B cell (primary cell): ENCODE measurements at places on chromosomes 16 and 17. TPM values are rescaled to one million over a fixed set of nuclear protein-coding genes. Genes with fewer than 3 reads are reported as not detected.

DNA sequence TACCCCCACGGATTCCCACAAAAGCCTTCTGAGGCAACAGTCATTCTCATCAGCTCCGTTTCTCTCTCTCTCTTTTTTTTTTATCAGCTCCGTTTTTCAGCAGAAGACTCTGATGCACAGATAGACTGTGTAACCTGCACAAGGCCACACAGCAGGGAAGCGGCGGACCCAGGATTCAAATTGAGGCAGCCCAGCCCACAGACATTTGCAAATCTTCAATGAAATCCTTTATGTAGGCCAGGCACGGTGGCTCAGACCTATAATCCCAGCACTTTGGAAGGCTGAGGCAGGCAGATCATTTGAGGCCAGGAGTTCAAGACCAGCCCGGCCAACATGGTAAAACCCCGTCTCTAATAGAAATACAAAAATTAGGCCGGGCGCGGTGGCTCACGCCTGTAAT is 2.4 kb upstream of the MEOX1 start:
- no peak overlapping the region for H3K27ac ChIP-seq
- H3K27me3 ChIP-seq = peaks cover 20% of the 10 kb centered on the region
- H3K4me3 ChIP-seq = no peak overlapping the region
- DNase-seq = no peak
- H3K4me1 ChIP-seq = no peaks in the 10 kb centered on the region

The KRT16 gene
- total RNA-seq = not detected in 2 replicates

GRCh38 chr16:80971819-80972218 is 34.9 kb downstream of the CMC2 start:
- H3K27me3 ChIP-seq = no peaks in the 10 kb centered on the region
- H3K27ac ChIP-seq = no peak overlapping the region
- H3K4me3 ChIP-seq = no peak overlapping the region
- no peak for DNase-seq
- H3K4me1 ChIP-seq = no peaks in the 10 kb centered on the region

The CA4 gene
- not detected in 2 replicates for total RNA-seq

- no peaks in the 10 kb centered on the region for H3K27me3 ChIP-seq
- no peak overlapping the region for H3K4me3 ChIP-seq
- no peaks in the 10 kb centered on the region for H3K36me3 ChIP-seq
- H3K27ac ChIP-seq = no peak overlapping the region
Measured at GRCh38 chr16:65916995-65917394, 449.5 kb upstream of the CDH5 start.

The GAST gene
- not detected in 2 replicates for total RNA-seq

The SMIM36 gene
- total RNA-seq = not detected in 2 replicates

The SDR42E2 gene
- total RNA-seq = 0.27 and 0.62 TPM in 2 replicates

DNA sequence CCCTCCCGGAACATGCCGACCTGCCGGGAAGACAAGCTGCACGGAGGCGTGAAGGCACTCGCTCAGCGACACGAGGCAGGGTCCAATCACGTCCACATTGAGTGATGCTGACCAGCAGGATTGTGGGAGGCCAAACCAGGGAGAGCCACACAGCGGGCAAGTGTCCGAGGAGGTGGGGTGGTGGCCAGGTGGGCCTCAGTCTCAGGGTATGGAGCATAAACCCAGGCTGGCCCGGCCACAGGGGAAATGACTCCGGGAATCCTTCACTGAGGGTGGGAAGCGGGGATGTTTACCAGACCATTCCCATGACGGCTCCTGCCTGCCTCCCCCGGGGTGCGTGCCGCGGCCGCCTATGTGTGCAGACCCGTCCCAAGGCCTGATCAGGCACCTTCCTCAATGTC is 62.5 kb downstream of the RPH3AL start:
- DNase-seq = no peak
- no peaks in the 10 kb centered on the region for H3K36me3 ChIP-seq
- no peaks in the 10 kb centered on the region for H3K4me1 ChIP-seq
- no peak overlapping the region for H3K27ac ChIP-seq
- no peaks in the 10 kb centered on the region for H3K27me3 ChIP-seq

- peaks cover 6% of the 10 kb centered on the region for H3K4me1 ChIP-seq
- H3K27me3 ChIP-seq = no peaks in the 10 kb centered on the region
- H3K4me3 ChIP-seq = no peak overlapping the region
Measured at GRCh38 chr17:78929908-78930775, 5.0 kb upstream of the TIMP2 start.

The IRX3 gene
- total RNA-seq = not detected in 2 replicates

DNA sequence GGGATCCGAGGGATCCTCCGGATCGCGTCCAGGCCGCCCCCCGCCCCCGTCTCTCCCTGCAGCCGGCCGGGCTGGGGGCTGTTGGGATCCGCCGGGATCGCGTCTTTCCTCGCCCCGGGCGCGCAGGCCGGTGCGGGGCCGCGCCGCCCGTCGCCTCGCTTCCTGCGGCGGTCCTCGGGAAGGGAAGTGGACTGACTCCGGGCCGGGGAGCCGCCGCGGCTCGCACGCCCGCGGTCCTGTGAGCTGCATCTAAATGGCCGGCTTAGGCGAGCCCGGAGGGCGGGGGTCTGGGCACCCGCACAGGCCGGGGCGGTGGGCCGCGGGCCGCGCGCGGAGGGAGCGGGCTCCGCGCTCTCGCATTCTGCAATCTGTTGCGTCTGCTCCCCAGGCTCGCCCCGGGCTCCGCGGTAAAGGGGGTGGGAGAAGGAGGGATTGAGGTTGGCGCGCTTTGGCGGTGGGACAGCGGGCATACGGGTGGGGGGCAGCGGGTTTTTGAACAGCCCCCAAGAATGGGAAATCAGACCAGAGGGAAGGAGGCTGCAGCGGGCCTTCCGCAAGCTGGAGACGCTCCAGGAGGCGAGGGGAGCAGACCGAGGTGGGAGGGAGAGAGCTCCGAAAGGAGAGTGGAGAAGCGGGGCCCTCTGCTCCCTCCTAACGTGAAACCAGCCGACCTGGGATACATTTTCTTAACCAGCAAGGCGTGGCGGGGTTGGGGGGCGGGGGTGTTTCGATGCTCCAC is 2.2 kb downstream of the TMEM132E start:
- no peak for DNase-seq
- H3K27me3 ChIP-seq = peaks cover 55% of the 10 kb centered on the region
- no peak overlapping the region for H3K27ac ChIP-seq
- no peaks in the 10 kb centered on the region for H3K36me3 ChIP-seq
- H3K4me1 ChIP-seq = peaks cover 30% of the 10 kb centered on the region

- H3K36me3 ChIP-seq = no peaks in the 10 kb centered on the region
- no peak overlapping the region for H3K4me3 ChIP-seq
- no peaks in the 10 kb centered on the region for H3K27me3 ChIP-seq
- no peak for DNase-seq
Measured at GRCh38 chr16:81485824-81486539, 41.4 kb downstream of the CMIP start.

DNA sequence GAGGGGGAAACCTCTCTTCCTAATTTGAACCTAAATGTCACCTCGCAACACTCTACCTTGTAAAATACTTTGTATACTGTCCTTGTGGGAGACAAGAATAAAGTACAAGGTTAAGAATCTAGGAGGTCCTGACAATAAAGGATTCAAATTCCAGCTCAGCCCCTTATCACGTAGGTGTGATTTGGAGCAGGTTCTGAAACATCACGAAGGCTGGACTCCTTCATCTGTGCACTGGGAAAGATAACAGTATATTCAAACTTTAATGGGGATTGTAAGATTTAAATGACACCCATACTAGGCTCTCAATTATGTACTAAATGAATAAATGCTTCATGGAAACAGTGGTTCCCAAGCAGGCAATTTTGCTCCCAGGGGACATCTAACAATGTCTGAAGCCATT is 2.1 kb downstream of the TXNDC11 start:
- H3K27me3 ChIP-seq = no peaks in the 10 kb centered on the region
- no peak for DNase-seq
- H3K36me3 ChIP-seq = peaks cover 18% of the 10 kb centered on the region
- peaks cover 31% of the 10 kb centered on the region for H3K4me1 ChIP-seq

The MT3 gene
- not detected in 2 replicates for total RNA-seq

The MRPL10 gene
- 34.8 and 37.4 TPM in 2 replicates for total RNA-seq

DNA sequence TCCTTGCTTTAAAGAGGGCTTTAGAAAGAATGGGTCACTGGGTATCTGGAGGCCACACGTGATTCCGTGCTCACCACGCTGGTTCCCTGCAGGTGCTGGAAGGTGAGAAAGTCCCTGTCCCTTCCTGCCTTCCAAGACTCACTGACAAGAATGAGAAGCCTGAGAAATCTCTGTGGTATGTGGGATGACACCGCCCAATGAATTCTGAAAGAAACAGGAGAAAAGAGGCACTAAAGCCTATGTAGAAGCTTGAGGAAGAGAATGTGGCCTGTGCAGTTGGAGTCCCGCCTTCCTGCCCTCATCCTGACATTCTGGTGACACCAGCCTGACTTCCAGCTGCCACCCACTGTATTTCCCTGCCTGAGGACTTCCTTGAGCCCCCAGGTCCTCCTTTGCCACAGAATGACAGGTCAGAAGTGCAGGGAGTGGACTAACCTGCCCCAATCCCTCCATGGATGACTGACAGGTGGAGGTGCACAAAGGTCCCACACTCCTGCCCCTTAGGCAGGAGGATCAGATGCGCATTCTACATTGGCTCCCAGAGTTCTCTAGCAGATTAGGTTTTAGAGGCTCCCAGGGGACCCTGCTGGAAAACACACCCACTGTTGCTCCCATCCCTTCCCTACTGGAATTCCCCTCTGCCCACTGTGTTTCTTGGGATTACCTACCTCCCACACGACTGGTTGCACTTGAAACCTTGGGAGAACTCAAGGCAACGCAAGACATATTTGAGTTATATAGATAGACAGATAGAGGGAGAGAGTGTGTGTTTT is 38.6 kb upstream of the TENT4B start:
- no peak overlapping the region for H3K4me3 ChIP-seq
- H3K27me3 ChIP-seq = no peaks in the 10 kb centered on the region
- DNase-seq = no peak
- H3K27ac ChIP-seq = no peak overlapping the region
- H3K4me1 ChIP-seq = no peaks in the 10 kb centered on the region

DNA sequence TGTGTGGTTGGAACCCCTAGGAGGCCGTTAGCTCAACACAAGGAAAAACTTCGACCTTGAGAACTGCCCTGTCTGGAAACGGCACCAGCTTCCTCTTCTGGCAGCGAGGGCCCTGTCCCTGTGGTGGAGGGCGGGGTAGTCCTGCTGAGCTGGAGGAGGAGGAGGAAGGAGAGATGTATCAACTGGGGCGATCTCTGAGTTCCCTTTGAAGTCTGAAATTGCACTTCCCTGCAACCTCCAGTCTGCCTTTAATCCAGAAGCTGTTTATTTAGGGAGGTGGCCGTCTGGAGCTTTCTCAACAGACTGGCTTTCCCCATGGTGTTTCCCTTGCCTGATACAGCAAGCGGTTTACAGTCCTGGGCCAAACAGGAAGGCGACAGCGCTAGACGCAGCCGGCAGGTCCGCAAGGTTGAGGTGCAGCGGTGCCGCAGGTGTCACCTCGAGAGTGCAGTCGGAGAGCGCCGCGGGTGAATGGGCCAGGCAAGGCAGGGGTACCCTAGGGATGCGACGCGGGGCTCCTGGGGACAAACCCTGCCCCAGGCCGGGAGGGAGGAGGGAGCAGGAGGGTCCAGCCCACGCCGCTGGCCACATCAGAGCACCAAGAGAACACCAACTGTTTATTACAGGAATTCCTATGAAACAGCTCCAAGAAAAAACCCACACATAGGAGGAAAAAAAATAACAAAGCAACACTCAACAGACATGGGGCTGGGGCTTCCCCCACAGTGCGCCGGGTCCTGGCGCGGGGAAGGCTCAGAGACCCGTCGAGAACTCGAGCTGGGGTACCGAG is 11.4 kb upstream of the MRPS23 start:
- peaks cover 17% of the 10 kb centered on the region for H3K4me1 ChIP-seq
- H3K4me3 ChIP-seq = peak overlapping the region; percentile 38
- DNase-seq = peak; percentile 62

GRCh38 chr16:48232493-48233040 is 11.5 kb upstream of the LONP2 start:
- no peaks in the 10 kb centered on the region for H3K36me3 ChIP-seq
- H3K4me1 ChIP-seq = no peaks in the 10 kb centered on the region
- H3K27me3 ChIP-seq = peaks cover 3% of the 10 kb centered on the region
- no peak overlapping the region for H3K4me3 ChIP-seq
- H3K27ac ChIP-seq = no peak overlapping the region
